ENCODE measurements at places on chromosomes 5 and 9.

GRCh38 chr9:37512437-37512836, 26.7 kb downstream of the POLR1E start:
- no peak for DNase-seq

DNA sequence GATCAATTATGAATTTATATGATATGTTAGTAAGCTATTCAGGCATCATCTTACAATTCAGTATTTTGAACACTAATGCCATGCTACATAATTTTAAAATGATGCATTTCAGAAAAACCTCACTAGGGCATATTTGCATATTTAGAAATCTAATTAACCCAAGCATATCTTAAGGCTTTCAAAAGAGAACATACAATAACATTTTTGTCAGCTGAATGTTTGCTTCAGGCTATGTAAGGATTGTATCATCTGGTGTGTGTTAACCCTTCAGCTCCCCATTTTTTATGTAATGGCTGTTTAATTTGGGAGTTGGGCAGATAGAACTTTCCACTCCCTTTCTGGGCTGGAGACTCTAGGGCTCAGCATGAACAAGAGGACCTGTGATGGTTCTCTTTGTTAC, 299.1 kb upstream of the EFNA5 start:
- DNase-seq = no peak

DNA sequence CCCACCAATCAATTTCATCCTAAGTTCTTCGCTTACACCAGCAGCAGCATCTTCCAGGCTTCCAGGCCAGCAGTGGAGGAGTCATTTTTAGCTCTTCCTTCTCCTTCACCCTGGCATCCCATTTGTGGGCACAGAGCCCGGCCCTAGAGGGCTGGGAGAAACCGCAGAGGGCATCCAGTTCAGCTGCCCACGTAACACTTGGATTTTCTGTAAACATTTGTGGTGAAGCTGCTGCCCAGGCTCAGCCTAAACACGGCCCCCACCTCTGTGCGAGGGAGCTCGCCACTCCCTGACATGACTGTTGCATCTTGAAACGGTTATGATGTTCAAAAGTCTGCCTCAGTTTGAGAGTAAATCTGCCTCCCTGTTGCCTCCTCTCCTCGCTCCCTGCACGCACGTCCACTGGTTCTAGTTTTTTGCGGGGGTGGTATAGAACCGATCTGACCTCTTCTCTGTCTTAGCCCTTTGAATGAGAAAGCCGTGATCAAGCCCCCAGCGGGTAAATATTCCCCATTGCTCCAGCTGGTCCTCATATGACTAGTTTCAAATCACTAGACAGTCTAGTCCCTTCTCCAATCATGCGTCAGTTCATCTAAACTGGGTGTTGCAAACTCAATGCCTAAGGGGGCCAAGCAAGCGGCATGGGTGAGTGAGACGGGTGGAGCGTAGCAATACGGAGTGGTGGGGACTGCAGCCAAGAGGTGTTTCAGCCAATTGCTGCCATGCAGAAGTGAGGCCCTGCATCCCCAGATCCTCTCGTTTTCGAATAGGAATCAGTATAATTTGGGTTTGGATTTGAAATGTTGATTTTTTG, 34.9 kb upstream of the N4BP3 start:
- no peak for DNase-seq

- no peak for DNase-seq
Measured at GRCh38 chr5:124888050-124888506, 141.6 kb upstream of the ZNF608 start.

DNA sequence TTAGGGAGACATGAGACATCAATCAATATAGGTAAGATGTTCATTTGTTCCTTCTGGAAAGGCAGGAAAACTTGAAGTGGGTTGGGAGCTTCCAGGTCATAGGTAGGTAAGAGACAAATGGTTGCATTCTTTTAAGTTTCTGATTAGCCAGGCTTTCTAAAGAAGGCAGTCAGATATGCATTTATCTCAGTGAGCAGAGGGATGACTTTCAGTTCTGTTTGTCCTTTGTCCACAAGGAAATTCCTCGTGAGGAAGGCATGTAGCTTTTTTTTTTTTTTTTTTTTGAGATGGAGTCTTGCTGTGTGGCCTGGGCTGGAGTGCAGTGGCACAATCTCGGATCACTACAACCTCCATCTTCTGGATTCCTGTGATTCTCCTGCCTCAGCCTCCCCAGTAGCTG, 155.3 kb upstream of the ABCA1 start:
- no peak for DNase-seq

DNA sequence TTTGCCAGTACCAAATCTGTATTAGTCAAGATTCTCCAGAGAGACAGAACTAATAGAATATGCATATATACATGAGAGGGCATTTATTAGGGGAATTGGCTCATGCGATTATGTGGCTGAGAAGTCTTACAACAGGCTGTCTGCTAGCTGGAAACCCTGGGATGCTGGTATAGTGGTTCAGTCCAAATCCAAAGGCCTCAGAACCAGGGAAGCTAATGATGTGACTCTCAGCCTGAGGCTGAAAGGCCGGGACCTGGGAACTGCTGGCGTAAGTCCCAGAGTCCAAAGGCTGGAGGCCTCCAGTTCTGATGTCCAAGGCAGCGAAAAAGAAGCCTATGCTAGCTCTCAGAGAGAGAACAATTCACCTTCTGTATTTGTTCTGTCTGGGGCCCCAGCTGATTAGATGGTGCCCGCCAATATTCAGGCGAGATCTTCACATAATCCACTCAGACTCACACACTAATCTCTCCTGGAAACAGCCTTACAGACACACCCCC, 84.1 kb downstream of the KIAA1958 start:
- DNase-seq = no peak

DNA sequence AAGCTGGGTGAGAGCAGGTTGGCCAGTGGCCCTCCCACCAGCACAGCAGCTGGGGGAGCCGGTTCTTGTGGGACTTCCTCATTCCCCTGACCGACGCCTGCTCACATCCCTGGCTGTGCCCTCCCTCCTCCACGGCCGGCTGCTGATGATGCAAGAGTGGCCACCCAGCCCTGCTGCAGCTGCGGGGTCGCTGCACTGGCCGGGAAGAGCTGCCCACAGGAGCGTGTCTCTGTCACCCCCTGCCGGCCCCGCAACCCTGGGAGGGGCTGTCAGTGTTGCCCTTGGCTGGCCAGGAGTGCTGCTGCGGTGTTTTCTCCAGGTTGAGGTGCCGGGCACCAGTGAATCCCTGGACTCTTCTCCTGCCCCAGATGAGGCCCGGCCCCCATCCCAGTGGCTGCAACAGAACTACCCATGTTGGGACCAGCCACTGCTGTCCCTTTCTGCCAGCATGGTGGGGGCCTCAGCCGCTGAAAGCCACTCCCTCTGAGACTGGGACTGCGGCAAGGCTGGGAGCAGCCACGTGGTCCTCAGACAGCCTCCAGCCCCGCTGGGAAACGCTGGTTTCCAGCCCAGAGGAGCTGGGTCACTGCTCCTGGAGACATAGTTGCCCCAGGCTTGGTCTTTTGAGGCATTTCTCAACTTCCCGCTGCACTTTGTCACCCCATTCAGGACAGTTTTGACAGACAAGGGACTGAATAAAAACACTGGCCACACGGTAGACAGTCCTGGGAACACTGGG, 739 bp downstream of the CARD9 start:
- no peak for DNase-seq

- no peak for DNase-seq
Measured at GRCh38 chr5:86542532-86542931, 75.2 kb upstream of the COX7C start.

- DNase-seq = no peak
Measured at GRCh38 chr9:121889990-121890563, 203.0 kb downstream of the TTLL11 start.

Measured in activated CD8-positive, alpha-beta memory T cell treated with anti-CD3 and anti-CD28 coated beads for 48 hours (primary cell).